Activated gamma-delta T cell treated with Interleukin-2 at 50 U/mL for 16 hours (primary cell): ENCODE measurements at places on chromosomes 2 and 18.

GRCh38 chr2:38806015-38806732 is 28.2 kb downstream of the GEMIN6 start:
- no peak for DNase-seq

DNA sequence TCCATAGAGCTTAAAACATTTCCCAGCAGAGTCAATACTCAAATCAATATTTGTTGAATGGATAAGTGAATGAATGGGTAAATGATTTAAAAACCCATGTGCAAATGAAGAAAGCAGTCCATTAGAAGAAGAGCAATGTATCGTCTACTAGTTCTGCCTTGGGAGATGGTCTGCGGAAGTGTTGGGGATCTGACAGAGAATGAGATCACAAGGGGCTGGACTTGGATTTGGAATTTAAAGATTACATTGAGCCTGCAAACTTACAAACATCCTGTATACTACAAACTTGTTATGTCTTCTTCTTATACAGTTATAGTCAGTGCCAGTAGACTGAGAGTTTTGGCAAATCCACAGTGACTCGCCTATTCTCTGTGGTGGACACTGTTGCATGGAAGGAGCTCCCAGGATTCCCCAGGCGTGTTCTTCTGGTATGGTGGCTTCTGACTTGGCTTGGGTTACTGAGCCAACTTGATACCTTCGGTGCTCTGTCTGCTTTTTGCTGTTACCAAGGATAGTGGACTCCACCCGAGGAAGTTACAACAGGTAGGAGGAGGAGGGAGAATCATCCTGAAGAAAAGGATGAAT is 163.3 kb upstream of the SERPINE2 start:
- no peak for DNase-seq

DNA sequence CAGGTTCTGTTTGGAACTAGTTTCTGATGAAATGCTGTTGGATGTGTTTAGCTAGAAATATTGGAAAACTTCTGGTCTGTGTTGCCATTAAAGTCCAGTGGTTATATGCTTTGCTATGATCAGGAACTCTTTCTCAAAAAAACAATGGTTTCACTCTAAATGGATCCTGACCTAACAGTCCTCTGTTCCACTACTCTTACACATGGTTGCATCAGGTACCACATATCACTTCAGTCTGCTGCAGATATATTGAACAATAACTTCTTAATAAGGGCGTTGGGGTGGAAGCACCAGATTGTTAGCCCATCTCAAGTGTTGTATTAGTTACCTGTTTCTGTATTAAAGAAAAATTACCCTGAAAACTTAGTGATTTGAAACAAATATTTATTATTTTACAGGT is 676.6 kb upstream of the GCFC2 start:
- DNase-seq, result no peak

DNA sequence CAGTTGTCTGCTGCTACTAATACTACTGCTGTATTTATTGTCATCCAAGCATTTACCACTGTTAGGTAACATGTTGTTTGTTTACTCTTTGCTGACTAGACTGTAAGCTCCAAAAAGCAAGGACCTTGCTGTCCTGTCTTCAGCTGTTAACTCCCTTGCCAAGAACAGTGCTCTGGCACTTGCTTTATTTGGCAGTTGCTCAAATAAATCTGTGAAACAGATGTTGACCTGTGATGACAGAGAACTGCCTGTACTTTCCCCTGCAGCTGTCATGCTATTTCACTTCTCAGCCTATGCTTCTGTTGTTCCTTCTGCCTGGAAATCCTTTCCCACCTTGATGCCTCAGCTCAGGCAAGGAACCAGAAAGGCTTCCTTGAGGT is 181.2 kb downstream of the ATAD2B start:
- no peak for DNase-seq

DNA sequence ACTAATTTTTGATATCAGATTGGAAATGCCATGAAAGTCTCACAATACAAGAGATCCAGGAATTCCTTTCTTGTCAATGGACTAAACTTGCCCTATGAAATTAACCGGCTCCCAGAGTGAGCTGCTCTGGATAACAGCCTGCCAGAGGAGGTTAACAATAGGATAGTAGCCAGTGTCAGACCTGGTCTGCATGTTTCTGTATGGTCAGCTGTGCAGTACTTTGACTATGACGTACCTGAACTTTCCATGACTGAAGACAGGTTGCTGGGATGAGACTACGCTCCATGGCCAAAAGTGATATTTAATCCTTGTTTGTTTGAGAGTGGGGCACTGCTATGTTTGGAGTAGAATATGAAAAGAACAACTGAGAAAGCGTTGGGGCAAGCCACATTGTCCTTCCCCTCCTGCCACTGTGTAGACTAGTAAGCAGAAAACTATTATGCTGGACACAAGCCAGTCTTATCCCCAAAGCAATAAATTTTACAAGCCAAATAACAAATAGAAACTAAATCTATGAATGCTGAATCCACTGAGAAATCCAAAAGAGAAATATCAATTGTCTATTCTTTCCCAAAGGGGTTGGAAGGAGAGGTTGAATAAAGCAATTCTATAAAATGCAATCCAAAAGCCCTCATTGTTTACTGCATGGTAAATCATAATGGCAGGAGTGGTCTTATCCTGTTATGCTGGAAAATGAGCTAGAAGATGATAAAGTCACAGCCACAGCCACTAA is 115.5 kb upstream of the CYP26B1 start:
- no peak for DNase-seq

GRCh38 chr2:200451511-200451910 is 58.4 kb downstream of the KCTD18 start:
- no peak for DNase-seq

DNA sequence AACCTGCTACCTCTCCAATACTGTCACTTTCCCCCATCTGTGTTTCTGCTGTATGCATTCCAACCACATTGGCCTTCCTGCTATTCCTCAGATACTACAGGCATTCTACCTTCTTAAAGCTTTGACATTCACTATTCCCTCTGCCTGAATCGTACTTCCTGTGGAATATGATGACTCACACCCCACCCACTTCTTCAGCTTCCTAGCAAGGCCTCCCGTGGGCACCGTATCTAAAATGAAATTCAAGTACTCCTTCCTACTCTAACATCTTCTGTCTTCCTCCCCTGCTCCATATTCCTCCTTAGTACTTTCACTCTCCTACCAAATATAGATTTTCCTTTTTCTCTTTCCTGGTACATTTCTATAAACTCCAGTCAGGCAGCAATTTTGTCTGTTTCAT is 710.4 kb downstream of the RNF144A start:
- no peak for DNase-seq

- no peak for DNase-seq
Measured at GRCh38 chr18:32763293-32763692, 9.5 kb downstream of the KLHL14 start.

DNA sequence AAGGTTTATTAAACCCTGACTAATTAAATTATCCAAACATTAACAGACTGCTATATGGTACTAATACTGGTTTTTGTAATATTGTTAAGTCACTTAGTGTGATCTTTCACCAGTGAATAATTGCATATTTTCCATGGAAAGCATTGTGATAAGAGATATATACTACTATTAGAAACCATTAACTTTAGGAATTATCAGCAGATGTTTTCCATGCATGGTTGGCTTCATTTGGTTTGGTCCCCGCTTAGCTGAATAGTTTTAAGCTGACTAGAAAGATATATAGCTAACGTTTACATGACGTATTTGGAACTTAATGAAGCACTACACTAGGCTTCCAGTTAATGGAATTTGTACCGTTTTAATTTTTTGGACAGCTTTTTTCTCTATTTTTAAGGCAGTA is 37.9 kb downstream of the LCLAT1 start:
- DNase-seq, result no peak

DNA sequence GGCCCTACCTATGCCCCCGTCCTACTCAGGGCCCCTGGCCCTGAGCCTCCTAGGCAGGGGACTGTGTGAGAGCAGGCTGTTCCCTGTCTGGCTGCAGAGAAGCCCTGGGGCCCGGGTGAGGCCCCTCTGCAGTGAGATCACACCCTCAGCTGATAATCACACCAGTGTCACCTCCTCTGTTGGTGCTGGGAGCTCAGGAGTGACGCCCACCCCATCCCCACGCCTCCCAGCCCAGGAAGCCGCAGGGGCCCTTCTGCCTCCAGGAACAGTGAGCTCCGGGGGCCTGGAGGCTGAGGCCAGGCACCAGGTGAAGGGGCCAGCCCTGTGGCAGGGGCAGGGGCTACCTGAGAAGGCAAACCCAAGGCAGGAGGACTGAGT is 20.0 kb downstream of the KCNIP3 start:
- DNase-seq, result no peak

- no peak for DNase-seq
Measured at GRCh38 chr2:141968433-141968832, 162.4 kb downstream of the LRP1B start.

- no peak for DNase-seq
Measured at GRCh38 chr2:119694470-119694844, 15.5 kb downstream of the TMEM177 start.

GRCh38 chr2:15561574-15562344 is 625 bp upstream of the NBAS start:
- no peak for DNase-seq

- DNase-seq, result no peak
Measured at GRCh38 chr2:200219309-200220113, 87.0 kb upstream of the SPATS2L start.

DNA sequence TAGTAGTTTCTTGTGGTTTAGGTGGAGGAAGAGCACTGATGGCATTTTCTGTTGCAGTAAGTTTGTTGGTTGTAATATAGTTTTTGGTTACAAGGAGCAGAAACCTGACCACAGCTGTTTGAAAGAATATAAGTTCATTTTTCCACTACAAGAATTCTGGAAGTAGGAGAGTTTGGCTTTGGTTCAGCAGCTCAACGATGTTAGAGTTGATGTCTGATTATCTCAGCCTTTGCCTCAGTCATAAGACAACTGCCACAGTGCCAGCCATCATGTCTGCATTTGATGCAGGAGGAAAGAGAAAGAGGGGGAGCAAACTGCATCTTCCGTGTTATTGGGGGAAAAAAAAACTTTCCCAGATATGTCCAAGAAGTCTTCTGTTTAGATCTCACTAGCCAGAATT is 119.1 kb downstream of the LYPD1 start:
- DNase-seq, result no peak

DNA sequence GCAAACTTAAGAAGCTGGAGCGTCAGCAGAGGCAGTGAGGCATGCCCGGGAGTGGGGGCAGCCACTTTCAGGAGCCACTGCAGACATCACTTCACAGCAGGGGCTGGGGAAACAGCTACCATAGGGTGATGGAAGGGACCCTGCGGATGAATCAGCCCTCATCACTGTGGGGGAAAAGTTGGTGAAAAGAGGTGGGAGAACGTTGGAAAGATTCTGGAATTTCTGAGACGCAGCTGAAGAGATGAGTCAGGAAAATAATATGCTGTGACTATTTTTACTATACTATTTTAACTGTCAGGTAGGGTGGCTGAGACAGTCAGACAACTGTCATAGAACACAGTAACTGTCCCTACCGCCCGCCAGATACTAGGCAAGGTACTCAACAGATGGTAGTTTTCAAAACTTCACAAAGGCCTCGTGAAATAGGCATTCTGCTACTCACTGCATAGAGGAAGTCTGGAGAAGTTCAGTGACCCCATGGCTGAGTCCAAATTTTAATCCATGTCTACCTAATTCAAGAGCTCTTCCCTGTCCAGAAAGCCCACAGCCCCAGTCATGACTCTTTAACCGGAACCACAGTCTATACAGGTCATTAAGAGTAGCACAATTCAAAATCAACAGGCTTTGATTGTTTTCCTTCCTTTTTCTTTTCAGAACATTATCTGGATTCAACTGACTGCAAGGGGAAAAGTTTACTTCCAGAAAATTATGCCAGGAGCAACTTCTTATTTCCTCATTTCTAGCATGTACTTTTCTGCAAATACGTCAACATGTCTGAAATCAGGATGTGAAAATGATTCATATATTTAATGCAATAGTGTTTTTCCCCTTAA is 39.3 kb upstream of the EPB41L3 start:
- DNase-seq, result no peak

DNA sequence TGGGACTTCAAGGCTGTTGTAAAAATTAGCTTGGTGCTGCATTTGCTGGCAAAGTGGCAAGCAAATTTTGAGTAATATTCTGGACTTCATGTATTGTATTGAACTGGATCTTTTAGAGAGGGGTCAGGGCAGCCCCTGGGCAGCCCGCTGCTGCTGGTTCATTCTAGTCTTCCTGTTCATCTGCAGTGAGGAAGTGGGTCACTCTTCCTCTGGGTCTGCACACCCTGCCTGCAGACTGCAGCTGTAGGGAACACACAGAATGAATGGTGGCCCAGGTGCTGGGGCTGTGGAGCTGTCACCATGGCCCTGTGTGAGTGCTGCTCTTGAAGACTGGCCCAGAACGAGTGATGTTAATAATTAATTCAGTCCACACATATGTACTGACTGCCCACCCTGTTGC is 9.4 kb downstream of the SH3RF3 start:
- no peak for DNase-seq

DNA sequence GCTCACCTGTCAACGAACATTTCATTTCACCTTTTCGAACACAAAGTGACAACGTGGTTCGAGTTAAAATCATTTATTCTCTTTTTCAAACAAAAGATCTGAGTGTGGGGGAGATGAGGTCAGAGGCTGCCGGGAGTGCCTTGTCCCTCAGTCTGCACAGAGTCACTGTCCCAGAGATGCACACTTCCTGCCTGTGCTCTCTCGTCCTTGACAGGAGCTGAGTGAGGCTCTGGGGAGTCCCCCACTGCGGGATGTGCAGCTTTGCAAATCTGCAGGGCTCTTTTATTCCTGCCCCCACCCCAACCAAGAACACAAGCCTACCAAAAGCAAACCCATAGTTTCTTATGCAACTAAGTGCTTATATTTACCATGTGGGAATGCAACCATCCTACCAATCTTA is 497.8 kb downstream of the EIPR1 start:
- DNase-seq, result no peak

DNA sequence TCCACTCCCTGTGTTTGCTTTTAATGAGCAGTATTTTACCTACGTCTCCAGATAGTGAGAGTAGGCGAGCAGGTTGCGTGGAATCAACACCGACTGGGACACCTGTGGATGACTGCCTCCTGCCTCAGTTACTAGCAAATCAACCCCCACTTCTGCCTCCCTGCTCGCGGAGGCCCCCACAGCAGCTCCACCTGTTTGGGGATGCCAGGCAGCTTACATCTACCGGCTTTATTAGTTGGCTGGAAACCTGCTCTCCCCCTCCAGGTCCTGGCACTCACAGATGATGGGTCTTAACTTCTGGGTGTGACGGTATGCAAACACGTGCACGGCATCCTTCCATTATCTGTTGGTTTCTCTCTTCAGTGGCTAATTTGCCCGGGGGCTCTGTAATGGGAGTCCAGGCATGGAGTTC is 164.4 kb upstream of the SESTD1 start:
- no peak for DNase-seq

GRCh38 chr2:233076749-233077148 is 16.6 kb downstream of the INPP5D start:
- DNase-seq, result no peak

DNA sequence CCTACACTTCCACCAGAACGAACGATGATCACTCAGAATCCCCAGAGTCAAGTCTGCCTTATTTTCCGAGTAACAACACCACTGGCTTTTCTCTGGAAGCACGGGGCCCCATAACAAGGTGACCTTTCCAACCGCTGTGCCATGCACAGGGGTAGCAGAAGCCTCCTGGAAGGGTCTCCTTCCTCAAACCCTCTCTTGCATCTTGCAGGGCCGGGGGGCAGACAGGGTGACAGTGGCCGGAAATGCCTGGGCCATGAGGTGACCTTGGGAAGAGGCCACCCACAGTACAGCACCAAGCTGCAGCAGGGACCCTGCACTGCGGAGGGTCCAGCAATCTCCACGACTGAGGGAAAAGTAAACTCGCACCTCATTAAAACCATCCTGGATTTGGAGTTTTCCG is 108.5 kb downstream of the PXDN start:
- DNase-seq, result no peak

GRCh38 chr18:62186499-62186773 is 420 bp downstream of the PIGN start:
- DNase-seq, result peak; percentile 18
